CD4-positive, alpha-beta T cell treated with Interleukin-4 for 1 hour (primary cell): ENCODE measurements at places on chromosomes 4 and X.
A peak's percentile ranks its signal among the peaks of the same experiment; 100 is the strongest.

DNA sequence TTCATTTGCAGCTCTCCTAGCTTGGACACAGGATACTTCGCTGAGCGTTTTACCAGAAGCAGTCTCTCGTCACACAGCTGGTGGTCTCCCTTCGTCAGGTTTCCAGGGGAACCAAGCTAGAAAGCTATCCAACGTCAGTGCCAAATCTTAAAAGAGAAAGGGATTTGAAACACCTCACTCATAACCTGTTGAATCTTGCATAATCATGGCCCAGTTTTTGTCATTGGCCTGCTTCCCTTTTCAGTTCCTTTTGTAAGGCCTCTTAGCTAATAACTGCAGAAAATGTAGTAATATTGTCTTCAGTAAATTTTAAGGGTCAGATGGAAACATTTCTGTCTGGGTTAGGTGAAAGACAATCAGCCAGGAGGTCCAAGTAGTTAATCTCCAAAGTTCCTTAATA is 22.0 kb downstream of the RAB39B start:
- no peak for DNase-seq

GRCh38 chrX:43643201-43643600 is 12.9 kb upstream of the MAOA start:
- DNase-seq = no peak

DNA sequence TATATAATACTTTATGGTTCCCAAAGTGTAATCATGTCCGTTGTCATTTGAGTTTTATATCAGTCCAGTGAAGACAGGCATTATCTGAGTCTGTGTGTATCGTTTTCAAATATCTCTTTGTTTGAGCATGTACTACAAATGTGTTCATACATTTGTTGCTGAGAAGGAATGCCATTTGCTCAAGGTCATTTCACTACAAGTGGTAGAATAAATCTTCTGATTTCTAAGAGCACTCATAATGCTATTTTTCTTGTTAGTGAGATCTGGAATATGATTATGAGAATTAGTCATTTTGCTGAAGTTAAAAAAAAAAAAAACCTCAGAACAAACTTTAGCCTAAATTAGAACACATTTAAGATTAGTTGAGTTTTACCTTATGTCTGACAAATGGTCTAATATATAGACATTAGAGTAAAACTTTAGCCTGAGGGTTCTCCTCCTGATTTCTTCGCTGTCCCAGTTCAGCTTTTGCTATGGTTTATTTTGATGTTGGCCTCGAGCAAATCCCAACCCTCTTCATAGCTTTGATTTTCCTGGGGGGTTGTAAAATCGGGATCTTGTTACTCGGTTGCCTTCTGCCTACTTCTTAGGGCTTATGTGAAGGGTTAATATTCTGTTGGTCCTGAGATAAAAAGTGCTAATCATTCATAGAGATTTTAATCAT is 87.1 kb downstream of the TMEM131L start:
- no peak for DNase-seq

- no peak for DNase-seq
Observed at GRCh38 chr4:113293043-113293560, 243.6 kb downstream of the ANK2 start.

- DNase-seq = no peak
Observed at GRCh38 chrX:54181202-54181953, 1.7 kb downstream of the FAM120C start.

DNA sequence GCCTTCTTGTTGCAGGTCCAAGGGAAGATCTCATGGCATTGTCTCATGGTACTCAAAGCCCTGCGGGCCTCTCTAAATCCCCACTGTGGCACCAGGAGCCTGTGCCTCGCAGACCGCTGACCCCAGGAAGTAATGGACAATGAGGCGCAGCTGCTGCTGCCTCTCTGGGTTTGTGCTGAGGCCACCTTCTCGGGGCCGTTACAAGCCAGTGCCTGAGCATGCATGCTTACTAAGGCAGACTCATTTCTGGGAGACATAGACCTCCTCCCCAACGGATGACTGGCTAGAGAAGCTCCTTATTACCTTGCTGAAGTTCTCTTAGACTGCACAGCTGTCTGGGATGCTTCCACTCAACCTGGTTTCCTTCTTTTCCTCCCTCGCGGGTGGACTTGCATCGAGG is 1.3 kb downstream of the BDH2 start:
- no peak for DNase-seq

- no peak for DNase-seq
Observed at GRCh38 chr4:169238445-169238844, 32.3 kb downstream of the SH3RF1 start.

GRCh38 chr4:76654791-76655190 is 219.8 kb downstream of the SHROOM3 start:
- no peak for DNase-seq

GRCh38 chr4:157803845-157804521 is 368.8 kb downstream of the GASK1B start:
- no peak for DNase-seq

GRCh38 chr4:33080275-33080674 is 2360.1 kb downstream of the PCDH7 start:
- no peak for DNase-seq

- DNase-seq = no peak
Observed at GRCh38 chr4:168390041-168390440, 71.5 kb upstream of the DDX60 start.

GRCh38 chrX:125953814-125954213 is 212.3 kb downstream of the DCAF12L2 start:
- no peak for DNase-seq

- DNase-seq = peak; percentile 35
Observed at GRCh38 chr4:113394730-113395530, 345.5 kb downstream of the ANK2 start.

DNA sequence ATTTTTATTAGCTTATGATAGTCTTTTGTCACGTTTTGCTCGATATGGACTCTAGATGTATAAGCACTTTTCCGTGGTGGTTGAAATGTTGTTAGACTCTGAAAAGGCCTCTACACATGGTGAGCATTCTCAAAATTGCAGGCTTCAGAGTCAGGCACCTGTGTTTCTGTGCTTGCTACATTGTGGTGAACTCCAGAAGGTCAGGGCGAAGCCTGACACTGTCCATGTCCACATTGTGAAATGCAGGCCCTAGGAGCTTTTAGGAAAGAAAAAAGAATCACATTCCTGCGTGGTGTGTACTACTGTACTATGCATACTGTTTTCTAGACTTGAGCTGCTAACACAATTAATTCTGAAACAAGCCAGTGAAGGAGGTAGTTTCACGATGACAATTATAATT is 86.3 kb downstream of the HS3ST1 start:
- DNase-seq = no peak

DNA sequence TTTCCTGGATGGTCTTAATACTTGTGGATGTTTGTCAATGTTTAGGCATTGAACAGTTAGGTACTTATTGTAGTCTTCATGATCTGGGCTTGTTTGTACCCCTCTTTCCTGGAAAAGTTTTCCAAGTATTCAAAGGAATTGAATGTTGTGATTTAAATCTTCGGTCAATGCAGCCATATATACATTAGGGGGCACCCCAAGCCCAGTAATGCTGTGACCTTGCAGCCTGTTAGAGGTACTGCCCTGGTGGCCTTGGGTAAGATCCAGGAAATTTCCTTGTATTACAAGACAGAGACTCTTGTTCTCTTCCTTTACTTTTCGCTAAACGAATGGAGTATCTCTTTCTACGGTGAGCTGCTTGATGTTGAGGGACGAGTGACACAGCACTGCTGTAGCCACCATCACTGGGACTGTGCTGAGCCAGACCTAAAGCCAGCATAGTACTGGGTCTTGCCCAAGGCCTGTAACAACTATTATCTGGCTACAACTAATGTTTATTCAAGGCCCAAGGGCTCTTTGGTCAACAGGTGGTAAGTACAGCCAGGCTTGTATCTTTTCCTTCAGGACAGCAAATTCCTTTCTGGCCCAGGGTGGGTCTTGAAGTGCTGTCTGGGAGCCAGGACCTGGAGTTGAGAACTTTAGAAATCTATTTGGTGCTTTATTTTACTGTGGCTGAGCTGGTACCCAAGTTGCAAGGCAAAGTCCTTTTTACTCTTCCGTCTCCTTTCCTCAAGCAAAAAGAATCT is 118.3 kb upstream of the ATOH1 start:
- no peak for DNase-seq

DNA sequence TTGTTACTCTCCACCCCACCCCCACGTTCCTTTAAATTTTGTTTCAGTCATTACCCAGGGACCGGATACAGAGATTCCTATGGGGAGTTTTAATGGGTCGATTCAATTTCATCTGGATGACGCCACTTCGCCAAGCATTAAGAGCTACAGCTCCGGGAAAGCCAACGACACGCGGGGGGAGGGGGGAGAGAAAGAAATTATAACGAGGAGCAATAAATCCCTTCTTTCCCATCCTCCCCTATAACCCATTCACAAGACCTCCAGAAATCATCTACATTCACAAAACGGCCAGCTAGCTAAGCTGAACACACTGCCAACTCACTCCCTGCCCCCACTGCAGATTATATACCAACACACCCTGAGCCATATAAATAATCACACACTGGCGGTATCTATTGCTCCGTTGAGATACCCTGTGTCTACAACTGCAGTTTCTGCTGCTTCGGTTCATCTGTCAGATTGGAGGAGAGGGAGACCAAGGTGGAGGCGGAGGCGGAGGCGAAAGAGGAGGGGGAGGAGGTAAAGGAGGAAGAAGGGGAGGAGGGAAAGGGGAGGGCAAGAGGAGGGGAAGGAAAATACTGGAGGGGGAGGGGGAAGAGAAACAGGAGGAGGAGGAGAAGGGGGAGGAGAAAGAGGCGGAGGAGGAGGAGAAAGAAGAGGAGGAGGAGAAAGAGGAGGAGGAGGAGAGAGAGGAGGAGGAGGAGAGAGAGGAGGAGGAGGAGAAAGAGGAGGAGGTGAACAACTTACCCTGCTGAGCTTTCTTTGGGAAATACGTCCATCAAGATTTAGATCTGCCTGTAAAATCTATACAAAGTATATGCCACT is 113.9 kb upstream of the VAMP7 start:
- peak; percentile 14 for DNase-seq

DNA sequence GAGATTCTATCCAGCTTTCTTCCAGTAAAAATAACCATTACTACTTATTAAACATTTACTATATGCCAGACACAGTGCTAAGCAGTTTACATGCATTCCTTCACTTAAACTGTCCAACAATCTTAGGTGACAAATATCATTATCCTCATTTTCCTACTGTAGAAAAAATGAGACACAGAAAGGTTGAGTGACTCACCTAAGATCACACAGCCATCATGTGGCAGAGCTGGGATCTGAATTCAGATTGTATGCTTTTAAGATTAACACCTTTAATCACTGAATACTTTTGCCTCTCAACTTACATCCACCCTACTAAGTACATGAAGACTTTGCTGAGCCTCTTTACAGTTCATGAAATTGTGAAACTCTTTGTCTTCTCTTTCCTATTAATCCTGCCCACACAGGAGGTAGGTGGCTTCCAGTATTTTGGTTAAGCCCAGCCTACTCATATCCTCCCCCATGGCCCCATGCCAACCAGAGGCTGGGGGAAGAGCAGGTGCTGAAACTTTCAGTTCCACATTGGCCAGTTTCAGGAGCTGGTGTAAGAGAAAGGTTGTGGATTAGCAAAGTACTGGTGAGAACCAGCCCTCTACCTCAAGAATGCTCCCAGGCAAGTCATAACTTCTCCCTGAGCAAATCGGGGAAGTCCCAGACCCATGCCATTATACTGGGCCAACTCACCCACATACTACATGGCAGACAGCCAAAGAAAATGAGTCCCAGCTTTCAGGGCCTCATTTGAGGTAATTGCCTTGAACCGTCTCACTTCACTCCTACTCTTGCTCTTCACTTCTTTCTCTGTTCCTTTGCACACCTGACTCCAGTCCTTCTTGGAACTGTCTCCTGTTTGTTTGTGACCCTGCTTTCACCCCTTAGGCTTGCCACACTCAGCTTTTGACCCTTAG is 211.1 kb downstream of the GUCY2F start:
- DNase-seq = peak; percentile 1

DNA sequence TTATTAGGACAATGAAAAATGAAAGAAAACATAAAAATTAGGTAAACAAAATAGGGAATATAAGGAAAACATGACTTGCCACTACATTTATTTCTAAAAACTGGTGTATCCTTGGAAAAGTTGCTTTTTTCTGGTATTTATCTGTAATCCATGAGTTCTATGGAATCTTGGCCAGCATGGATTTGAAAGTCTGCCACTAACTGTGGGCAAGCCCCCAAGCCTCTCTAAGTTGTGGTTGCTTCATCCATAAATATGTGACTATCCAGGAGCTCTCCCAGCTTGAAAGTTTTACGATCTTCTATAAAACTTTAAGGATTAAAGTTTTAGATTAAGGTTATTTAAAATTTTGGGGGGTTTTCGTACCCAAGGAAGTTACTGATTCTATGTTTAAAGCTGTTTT is 21.8 kb downstream of the RPS6KA3 start:
- no peak for DNase-seq

- peak; percentile 12 for DNase-seq
Observed at GRCh38 chr4:185424905-185425646, 688 bp downstream of the UFSP2 start.

DNA sequence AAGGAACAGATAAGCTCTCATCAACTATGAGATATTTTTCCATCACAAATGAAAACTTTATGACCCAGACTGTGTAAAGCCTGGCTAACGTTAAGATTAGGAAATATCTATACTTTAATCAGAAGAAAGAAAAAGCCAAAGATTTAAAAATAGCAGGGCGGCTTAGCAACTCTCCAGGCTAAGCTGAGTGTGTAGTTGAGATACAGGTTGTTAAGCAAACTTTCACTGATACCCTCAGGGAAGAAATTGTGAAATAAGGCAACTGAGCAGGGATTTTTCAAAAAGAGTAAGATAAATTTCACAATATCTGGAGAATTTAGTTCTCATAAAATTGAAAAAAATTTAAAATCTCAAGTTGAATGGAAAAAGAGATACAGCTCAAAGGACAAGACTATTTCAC is 382.0 kb downstream of the RAPGEF2 start:
- DNase-seq = no peak

- DNase-seq = no peak
Observed at GRCh38 chrX:76509775-76510174, 82.3 kb downstream of the MAGEE1 start.

GRCh38 chr4:108120789-108121188 is 47.9 kb downstream of the LEF1 start:
- DNase-seq = no peak

DNA sequence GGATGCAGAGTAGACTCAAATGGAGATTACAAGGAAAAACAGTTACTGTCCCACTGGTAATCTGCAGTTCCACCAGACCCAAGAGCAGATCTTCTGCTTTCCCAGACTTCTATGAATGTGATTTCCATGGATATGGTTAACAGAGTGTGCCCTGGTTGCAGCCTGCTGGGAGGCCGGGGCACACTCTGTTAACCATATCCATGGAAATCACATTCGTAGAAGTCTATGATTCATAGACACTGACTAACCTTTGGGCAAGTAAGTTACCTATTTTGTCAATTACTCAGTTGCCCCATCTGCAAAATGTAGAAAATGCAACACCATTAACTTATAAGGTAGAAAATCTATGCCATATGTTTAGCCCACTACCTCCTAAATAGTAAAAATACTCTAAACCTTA is 443.1 kb upstream of the PITX2 start:
- DNase-seq = no peak
